Left kidney (tissue), 8 donors: ENCODE measurements at places on chromosomes 12 and 14. TPM values are rescaled to one million over a fixed set of nuclear protein-coding genes. Genes with fewer than 3 reads are reported as not detected.

- no peak for DNase-seq
Observed at GRCh38 chr12:81010641-81011040, 67.2 kb upstream of the ACSS3 start.

The ISCA2 gene
- 35.1 TPM for polyA plus RNA-seq

The HOXC12 gene
- not detected for polyA plus RNA-seq

- DNase-seq, result no peak
Observed at GRCh38 chr12:39935839-39936238, 170.0 kb downstream of the SLC2A13 start.

DNA sequence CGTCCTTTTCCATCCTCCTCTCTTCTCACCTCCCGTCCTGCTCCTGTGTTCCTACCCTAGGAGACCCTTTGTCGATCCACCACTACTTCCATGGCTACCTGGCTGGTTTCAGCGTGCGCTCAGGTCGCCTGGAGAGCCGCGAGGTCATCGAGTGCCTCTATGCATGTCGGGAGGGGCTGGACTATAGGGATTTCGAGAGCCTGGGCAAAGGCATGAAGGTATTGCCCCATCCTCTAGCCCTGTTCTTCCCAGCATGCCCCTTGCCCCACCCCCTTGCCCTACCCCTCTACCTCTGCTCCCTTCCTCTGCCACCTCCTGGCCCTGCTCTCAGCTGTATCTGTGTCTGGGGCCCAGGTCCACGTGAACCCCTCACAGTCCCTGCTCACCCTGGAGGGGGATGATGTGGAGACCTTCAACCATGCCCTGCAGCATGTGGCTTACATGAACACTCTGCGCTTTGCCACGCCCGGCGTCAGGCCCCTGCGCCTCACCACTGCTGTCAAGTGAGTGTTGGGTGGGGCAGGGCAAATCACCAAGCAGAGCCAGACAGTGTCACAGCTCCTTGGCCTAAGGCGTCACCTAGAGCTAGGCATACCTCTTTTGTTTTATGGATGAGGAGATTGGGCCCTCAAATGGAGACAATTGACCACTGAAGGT lies 12.8 kb downstream of the CLSTN3 start:
- no peak for DNase-seq

The SLC2A3 gene
- polyA plus RNA-seq, result 21.1 TPM

DNA sequence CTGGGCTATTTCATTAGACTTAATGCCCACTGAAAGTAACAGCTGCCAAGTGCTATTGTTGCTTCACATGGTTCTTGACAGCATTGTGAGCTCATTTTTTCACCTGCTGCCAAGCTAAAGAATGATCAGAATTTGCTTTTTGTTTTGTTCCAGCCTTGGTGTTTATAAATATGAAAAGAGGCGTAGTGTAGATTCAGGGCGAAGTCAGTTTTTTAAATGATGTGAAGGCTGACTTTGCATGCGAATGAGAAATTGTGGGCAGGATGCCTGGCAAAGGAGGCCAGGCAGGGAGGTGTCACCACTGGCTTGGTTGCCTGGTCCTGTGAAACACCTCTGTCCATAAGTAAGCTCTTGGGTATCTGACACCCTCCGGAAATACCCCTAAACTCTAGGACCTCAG lies 93.3 kb upstream of the NAP1L1 start:
- no peak for DNase-seq

DNA sequence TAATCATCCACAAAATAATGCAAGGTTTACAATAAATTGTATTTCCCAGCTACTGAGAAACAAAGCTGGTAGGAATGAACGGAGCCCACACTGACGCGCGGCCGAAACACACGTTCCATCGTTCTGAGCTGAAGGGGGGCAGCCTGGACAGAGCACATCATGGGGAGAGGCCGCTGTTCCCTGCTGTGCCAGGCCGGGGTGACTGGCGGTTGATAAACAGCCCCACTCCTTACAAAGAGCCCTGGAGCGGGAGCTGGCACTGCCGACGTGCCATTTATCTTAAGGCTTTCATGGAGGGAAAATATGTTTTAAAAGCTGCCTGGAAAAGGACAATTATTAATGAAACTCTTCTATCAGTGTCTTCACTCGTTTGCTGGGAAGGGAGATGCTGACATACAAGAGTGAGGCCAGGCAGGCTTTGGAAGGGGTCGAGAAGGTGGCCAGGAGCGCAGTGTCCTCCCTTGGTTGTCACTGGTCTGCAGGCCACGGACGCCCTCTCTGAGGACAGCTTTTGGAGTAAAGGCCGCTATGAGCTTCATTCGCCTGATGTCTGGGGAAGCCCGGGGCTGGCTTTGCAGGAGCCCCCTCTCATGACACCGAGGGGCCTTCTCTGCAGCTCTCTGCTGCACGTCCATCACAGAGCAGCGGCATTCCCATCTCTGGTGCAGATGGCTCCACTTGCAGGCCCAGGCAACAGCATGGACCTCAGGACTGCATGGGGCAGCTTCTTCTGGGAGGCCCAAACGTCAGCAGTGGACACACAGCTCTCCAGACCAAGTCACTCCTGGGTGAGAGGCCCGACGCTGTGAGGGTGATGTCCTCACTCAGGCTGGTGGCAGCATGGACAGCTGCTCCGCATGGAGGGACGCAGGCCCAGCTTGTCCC lies 355.3 kb upstream of the SFSWAP start:
- no peak for DNase-seq

GRCh38 chr14:56133547-56133946 lies 15.3 kb downstream of the PELI2 start:
- no peak for DNase-seq

DNA sequence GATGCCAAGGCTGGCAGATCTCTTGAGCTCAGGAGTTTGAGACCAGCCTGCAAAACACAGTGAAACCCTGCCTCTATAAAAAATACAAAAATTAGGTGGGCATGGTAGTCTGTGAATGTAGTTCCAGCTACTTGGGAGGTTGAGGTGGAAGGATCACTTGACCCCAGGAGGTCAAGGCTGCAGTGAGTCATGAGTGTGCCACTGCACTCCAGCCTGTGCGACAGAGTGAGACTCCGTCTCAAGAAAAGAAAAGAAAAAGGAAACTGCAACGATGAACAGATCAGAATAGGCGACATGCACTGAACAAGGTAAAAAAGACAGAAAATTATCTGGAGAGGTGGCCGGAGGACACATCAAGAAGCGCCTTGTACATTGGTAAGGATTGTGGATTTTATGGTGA lies 273.7 kb upstream of the AMIGO2 start:
- no peak for DNase-seq

- no peak for DNase-seq
Observed at GRCh38 chr14:85688006-85688405, 158.1 kb downstream of the FLRT2 start.

GRCh38 chr12:55850893-55851292 lies 8.2 kb upstream of the MMP19 start:
- no peak for DNase-seq

DNA sequence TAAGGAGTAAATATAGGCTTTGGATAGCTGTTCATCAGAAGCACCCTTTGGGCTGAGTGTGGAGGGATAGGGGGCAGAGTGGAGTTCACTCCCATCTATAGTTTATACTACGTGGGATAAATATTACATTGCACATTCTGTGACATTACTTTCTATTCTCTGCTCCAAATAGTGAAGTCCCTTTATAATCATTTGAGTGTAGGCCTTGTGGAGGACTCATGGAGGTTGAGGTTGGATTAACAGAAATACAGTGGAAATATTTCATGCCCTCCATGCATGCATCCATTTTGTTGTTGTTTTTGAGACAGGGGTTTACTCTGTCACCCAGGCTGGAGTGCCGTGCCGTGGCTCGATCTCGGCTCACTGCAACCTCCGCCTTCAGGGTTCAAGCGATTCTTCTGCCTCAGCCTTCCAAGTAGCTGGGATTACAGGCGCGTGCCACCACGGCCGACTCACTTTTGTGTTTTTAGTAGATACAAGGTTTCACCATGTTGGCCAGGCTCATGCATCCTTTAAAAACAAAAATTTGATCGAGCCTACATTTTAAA lies 1.4 kb downstream of the CHPT1 start:
- no peak for DNase-seq

The CMTM5 gene
- 1.0 TPM for polyA plus RNA-seq

DNA sequence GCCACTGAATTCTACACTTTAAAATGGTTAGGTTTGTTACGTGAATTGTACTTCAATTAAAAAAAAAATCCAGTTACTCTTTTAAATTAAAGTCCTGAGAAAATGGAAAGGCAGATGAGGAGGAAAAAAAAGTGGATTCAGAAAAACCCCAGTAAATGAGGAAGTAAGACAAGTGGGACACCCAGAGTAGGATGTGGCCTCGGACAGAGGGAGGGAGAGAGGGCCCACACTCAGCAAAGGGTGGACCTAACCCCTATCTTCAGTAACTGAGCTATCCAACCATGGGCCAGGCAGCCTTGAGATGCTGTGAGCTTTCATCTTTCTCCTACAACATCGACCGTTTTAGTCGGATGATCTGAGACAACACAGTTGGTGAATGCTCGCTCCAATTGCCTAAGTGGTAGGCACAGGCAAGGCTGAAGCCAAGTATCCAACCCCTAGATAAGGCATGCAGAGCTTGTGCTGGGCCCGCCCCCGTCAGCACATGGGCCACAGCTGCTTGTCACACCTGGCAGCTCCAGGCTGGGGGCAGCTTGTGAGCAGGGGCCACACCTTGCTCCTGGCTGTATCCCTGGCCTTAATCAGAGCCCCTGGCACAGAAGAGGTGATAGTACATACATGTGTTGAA lies 142.1 kb downstream of the TTC7B start:
- DNase-seq, result no peak

- DNase-seq, result no peak
Observed at GRCh38 chr14:102772781-102773570, 4.3 kb upstream of the TRAF3 start.
